Kidney epithelial cell (primary cell): ENCODE measurements at places on chromosomes 3 and 15. TPM values are rescaled to one million over a fixed set of nuclear protein-coding genes. Genes with fewer than 3 reads are reported as not detected.

DNA sequence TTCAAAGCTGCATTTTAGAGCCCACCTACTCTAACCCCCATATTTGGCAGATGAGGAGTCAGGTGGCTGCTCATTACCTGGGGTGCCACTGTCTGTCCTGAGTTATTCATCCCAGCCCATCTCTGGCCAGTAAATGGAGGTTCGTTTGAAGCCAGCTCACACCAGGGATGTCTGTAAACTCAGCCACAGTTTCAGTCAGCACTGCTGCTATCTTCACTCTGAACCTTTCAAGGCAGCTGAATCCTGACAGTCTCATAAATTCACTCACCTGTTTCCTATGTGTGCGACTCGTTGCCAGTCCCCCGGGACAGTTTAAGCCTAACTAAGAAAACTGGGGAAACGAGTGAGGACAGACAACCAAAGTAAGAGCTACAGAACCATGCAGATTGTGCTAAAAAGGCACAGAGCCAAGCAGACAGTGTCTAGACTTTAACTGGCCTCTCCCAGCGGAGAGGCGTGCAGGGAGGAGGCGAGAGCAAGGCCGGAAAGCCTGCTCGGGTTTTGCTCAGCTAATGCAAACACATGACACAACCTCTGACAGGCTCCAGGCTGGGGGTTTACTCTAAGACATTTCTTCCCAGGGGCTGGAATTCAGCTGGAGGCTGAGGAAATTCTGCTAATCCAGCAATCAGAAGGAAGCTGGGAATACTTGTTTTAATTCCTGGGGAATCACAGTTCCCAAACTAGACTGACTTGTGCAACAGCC, 12.0 kb downstream of the FSTL1 start:
- peak; percentile 53 for DNase-seq

RBP2 gene
- not detected in 2 replicates for total RNA-seq

GRCh38 chr3:184354121-184354728, 7.2 kb downstream of the CLCN2 start:
- DNase-seq, result no peak

GRCh38 chr15:87477737-87478686, 778.5 kb downstream of the NTRK3 start:
- peak; percentile 82 for DNase-seq

FAM107A gene
- total RNA-seq, result 0.63 TPM in 1 of 2 replicates, not detected in the other

GPR87 gene
- total RNA-seq, result 16.4 and 16.7 TPM in 2 replicates

DNA sequence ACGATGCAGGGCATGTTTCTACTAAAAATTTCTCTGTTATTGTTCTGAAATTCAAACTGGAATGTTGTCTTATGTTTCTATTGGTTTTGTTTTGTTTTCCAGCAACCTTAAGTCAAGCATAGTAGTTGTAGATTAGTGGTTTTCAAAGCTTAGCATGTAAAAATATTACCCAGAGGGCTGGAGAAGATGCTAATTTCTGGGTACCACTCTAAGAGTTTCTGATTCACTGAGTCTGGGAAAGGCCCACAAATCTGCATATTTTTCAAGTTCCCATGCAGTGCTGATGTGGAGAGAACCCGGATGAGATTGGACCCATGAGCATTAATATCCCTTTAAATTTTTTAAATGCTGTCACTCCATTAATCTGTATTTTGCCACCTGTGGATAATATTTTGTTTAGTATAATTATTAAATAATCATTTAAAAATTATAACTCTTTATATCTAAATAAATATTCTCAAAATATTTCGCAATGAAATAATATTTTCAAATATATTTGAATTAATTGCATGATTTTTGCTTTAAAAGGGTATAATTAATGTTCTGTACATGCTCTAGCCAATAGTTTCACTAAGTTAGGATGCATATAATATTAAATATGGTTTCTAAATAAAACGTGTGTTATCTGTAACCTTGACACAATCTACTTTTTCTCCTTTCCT, 1274.7 kb upstream of the CADM2 start:
- no peak for DNase-seq

DNA sequence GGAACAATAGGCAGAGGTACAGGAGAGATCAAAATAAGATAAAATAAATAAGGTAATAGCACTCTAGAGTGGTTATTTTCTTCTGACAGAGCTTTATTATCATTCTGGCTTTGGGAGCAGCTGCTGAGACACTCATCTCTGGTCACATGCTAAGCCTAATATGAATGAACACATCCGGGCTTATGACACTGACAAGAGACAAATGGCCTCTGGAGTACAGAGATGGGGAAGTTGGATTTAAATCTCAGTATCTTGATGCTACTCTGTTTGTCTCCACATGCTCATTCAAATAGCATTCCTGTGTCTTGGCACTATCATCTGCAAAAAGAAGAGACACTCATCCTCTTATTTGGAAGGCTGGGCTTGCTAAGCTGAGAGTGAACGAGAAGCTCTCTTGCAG, 55.6 kb downstream of the TMEM45A start:
- no peak for DNase-seq

DNA sequence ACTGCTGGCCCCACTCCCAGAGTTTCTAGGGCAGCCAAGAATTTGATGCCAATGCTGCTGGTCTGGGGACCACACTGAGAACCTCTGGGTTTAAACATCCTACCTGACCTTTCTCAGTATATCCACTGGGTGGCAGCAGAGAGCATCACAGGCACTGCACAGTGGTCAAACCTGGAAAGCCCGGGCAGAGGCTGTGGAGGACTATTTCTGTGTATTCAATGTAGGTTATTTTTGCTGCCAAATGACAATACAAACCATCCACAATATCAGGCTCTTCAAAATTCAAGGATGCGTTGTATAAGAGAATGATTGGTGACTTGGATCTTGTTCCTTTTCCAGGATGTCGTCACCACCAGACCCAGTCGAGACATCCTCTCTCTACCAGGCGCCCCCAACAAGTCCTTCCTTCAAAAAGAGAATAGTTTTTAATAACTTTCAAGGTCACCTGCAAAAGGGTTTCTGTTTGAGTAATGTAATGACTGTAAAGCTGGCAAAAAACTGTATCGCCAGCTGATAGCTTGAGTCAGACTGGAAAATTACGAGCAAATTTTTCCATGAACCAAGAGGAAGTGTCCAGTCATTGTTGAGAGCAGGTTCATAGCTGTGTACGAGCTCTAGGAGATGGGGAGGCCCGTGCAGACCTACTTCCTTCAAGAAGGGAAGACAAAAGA, 30.5 kb upstream of the MYZAP start:
- DNase-seq, result no peak

DNA sequence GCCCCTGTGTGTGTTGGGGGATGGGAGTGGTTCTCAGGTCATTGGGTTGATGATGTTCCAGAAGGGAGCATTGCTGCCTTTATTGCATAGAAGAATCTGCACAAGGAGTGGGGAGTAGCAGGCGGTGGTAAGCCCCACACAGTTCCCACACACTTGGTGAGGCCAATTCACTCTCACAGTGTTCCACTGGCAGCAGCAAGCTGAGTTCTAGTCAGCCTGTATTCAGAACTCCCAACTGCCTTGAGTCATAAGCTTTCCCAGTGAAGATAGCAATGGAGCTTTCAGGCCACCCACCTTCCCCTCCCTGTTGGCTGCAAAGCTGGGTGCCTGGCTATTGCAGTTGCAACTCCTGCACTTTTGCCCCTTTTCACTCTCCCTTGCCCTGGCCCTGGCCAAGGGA, 181.1 kb upstream of the RBMS3 start:
- no peak for DNase-seq

DNA sequence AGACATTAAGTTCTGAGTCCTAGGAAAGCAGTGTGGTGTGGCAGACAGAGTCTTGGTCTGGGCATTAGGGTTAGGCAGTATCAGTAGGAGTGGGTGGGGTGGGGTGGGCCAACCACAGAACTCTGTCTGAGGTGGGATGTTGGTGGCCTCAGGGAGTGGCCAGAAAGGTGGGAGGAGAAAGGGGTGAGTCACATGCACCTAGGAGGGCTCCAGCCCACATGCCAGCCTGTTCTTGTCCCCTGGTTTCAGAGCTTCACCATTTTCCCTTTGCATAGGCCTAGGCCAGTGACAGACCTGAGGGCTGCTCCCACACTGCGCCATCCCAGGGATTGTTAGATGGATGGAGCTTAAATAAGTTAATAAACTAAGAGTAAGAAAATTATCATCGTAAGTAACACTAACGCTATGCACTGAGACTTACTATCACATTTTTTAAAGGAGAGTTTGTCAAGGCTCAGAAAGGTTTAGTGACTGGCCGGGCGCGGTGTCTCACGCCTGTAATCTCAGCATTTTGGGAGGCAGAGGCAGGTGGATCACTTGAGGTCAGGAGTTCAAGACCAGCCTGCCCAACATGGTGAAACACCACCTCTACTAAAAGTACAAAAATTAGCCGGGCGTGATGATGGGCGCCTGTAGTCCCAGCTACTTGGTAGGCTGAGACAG, 33.8 kb downstream of the DNASE1L3 start:
- DNase-seq, result no peak

IQCF5 gene
- not detected in 2 replicates for total RNA-seq
